WTC11 (cell line): ENCODE measurements at places on chromosomes 2 and 18.
A peak's percentile ranks its signal among the peaks of the same experiment; 100 is the strongest.

- H3K4me3 ChIP-seq, result no peak overlapping the region
- no peak for DNase-seq
- H3K27me3 ChIP-seq, result no peaks in the 10 kb centered on the region
- no peak overlapping the region for H3K27ac ChIP-seq
- no peaks in the 10 kb centered on the region for H3K4me1 ChIP-seq
Measured at GRCh38 chr18:47168913-47169312, 7.3 kb downstream of the IER3IP1 start.

- no peak for DNase-seq
- no peak overlapping the region for H3K27ac ChIP-seq
- H3K36me3 ChIP-seq, result no peaks in the 10 kb centered on the region
- H3K4me1 ChIP-seq, result peaks cover 2% of the 10 kb centered on the region; the same call in 1 of the 2 replicates
- H3K4me3 ChIP-seq, result no peak overlapping the region
Measured at GRCh38 chr2:134999521-134999920, 47.7 kb downstream of the MAP3K19 start.

DNA sequence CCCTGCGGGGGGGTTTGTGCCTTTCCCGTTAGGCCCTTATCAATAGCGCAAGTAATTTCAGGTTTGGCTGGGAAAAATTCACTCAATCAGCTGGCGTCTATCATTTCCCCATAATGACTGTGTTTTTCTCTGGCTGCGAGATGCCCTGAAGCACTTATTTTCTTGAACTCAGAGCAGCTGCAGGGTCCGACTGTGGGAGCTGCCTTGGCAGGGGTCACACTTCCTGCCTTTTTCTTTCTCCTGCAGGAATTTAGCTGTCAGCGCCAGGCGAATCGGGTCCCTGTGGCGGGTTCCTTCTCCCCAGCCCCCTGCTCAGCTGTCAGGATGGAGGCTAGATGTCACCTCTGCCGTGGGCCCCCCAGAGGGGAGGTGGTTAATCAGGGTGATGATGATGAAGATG lies 81.3 kb upstream of the HPCAL1 start:
- H3K27ac ChIP-seq, result no peak overlapping the region
- H3K36me3 ChIP-seq, result no peaks in the 10 kb centered on the region
- no peak overlapping the region for H3K4me3 ChIP-seq
- DNase-seq, result no peak
- 0 out of 2 replicates have a peak, but pooled peaks cover 6% of the 10 kb centered on the region for H3K4me1 ChIP-seq

GRCh38 chr2:117661619-117662018 lies 152.9 kb upstream of the DDX18 start:
- peaks cover 28% of the 10 kb centered on the region for H3K4me1 ChIP-seq
- H3K36me3 ChIP-seq, result no peaks in the 10 kb centered on the region
- peak overlapping the region; percentile 54; the same call in 1 of the 2 replicates for H3K27ac ChIP-seq
- no peak for DNase-seq
- H3K4me3 ChIP-seq, result no peak overlapping the region

DNA sequence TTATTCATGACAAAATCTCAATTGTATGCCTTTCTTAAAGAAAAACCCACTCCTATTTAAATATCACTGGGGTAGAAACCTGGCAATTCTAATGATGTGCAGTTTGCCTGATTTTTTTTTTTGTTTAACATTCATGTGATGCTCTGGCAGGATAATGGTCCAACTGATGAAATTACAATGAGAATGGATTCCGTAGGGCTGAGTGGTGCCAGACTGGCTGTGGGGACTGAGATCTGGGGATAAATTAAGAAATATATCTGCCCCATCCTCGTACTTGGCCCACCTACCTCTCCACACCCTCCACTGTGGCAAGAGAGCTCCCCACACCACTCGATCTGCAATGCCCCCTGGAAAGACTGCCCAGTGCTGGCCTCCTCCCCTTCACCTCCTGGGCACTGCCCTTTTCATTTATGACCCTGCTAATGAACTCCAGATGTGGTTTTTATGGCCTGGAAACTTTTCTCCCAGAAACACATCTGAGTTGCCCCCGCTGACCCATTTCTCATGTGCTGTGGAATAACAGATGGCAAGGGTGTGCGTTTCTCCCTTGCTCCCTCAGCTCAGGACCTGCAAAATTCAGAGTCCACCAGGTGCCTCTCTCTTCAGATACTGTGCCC lies 33.0 kb upstream of the RPL37A start:
- H3K4me1 ChIP-seq, result no peaks in the 10 kb centered on the region
- no peak overlapping the region for H3K27ac ChIP-seq
- 0 out of 2 replicates have a peak, but pooled peaks cover 5% of the 10 kb centered on the region for H3K36me3 ChIP-seq
- DNase-seq, result no peak
- no peak overlapping the region for H3K4me3 ChIP-seq
- H3K27me3 ChIP-seq, result no peaks in the 10 kb centered on the region

DNA sequence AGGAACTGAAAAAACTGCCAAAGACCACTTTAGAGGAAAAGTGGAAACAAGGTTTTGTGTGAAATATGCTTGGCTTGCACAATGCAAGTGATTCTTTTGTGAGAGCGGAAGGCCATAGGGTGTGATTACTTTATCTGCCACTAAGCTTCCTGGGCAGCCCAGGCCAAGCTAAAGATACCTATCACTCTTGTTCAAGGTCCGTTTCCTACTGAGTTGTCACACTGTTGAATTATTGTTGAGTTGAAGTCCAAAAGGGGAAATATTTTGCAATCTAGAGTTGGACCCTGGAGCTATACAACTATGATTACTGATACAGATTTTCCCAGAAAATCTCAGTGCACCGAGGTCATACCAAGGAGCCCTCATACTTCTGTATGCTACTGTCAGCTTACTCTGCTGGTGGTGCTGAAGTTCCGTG lies 72.7 kb upstream of the CTAGE1 start:
- no peaks in the 10 kb centered on the region for H3K36me3 ChIP-seq
- H3K27me3 ChIP-seq, result no peaks in the 10 kb centered on the region
- DNase-seq, result no peak
- no peaks in the 10 kb centered on the region for H3K4me1 ChIP-seq
- H3K27ac ChIP-seq, result no peak overlapping the region
- H3K4me3 ChIP-seq, result no peak overlapping the region

- no peak overlapping the region for H3K27ac ChIP-seq
- peaks cover 18% of the 10 kb centered on the region for H3K4me1 ChIP-seq
Measured at GRCh38 chr18:61888622-61889021, 4.2 kb downstream of the RNF152 start.

GRCh38 chr2:173673640-173674039 lies 291.5 kb downstream of the SP3 start:
- H3K27ac ChIP-seq, result no peak overlapping the region
- peaks cover 4% of the 10 kb centered on the region for H3K4me1 ChIP-seq
- H3K27me3 ChIP-seq, result no peaks in the 10 kb centered on the region
- no peak for DNase-seq
- H3K4me3 ChIP-seq, result no peak overlapping the region

GRCh38 chr18:63446266-63446665 lies 24.0 kb upstream of the VPS4B start:
- H3K36me3 ChIP-seq, result no peaks in the 10 kb centered on the region
- H3K4me3 ChIP-seq, result no peak overlapping the region
- no peaks in the 10 kb centered on the region for H3K4me1 ChIP-seq
- H3K27ac ChIP-seq, result no peak overlapping the region

DNA sequence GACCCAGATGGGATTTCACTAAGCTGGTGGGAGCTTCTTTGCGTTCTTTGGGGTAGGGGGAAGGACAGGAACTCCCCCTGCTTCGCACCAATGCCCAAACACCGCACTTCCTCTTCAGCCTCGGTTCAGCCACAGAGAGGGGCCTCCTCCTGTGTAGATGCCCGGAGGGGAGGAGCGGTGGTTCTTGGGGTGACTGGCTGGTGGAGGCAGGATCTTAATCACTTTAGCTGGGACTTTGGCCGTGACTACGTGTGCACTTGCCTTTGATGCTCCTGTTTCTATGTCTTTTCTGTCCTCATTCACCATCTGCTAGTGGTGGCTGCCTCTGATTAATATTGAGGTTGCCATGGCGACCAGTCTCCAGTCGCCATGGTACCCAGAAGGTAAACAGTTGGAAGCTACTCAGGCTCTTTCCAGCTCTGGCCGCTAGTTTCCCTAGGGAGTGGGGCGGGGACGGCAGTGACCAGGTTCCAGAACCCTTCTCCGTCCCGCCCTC lies 1.9 kb downstream of the CNGA3 start:
- peak overlapping the region; percentile 72 for H3K4me3 ChIP-seq
- peaks cover 86% of the 10 kb centered on the region for H3K27me3 ChIP-seq
- no peak overlapping the region for H3K27ac ChIP-seq
- peak; percentile 67 for DNase-seq

GRCh38 chr2:55051026-55051866 lies 995 bp upstream of the RTN4 start:
- no peak for DNase-seq
- peaks cover 35% of the 10 kb centered on the region for H3K4me1 ChIP-seq
- H3K36me3 ChIP-seq, result no peaks in the 10 kb centered on the region
- H3K4me3 ChIP-seq, result peak overlapping the region; percentile 99
- no peaks in the 10 kb centered on the region for H3K27me3 ChIP-seq

DNA sequence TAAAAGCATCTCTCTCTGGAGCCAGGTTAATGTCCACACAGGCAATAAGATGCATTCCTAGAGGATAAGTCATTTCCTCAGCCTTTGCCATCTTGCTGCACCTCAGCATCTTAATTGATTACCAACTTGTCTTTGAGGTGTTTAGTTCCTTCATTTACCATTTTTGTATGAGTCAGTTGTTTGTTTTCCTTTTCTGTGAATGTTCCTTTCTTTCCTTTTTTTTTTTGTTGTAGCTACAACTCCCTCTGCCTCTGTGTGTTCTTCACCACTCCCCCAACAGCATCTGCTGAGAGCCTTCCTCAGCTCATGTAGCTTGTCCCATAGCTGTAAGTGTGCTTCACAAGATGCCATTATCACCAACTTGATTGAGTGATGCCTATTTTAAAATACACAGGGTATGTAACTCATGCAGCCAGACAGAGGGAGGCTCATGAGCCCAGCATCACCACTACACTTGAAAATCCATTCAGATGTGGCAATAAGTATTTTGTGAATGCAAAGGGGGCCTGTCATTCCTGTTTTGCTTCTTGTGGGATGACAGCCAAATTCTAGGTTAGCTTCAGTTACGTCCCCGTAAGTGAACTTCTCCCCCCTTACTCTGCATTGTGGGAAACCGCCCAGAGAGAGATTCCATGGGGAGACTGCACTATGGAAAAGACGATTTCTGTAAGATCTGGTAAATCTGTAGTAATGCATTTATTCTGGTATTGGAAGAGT lies 315.9 kb upstream of the ZEB2 start:
- H3K4me1 ChIP-seq, result no peaks in the 10 kb centered on the region
- H3K4me3 ChIP-seq, result no peak overlapping the region
- no peak for DNase-seq

GRCh38 chr2:110770959-110771431 lies 38.6 kb downstream of the ACOXL start:
- H3K4me3 ChIP-seq, result no peak overlapping the region
- no peak for DNase-seq
- peaks cover 3% of the 10 kb centered on the region for H3K36me3 ChIP-seq

DNA sequence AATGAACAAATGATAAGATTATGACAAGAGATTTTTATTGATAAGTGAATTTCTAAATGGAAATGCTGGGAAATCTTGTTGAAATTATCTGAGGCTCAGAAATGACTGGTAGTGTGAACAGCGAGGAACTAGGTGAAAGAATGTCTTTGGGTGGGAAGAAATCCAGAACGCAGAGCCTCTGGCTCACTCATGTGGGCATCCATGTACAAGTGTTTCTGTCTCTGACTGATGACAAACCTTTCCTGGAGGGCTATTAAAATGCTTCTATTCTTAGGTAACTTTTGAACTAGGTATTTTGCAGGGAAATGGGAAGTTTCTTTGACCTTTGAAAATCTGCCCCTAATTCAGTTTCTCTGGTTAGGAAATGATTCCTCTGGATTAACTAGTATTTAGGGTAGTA lies 598.6 kb downstream of the SLC4A3 start:
- no peaks in the 10 kb centered on the region; the same call in 1 of the 2 replicates for H3K27me3 ChIP-seq
- H3K27ac ChIP-seq, result no peak overlapping the region
- H3K4me3 ChIP-seq, result no peak overlapping the region
- no peak for DNase-seq
- H3K36me3 ChIP-seq, result no peaks in the 10 kb centered on the region

DNA sequence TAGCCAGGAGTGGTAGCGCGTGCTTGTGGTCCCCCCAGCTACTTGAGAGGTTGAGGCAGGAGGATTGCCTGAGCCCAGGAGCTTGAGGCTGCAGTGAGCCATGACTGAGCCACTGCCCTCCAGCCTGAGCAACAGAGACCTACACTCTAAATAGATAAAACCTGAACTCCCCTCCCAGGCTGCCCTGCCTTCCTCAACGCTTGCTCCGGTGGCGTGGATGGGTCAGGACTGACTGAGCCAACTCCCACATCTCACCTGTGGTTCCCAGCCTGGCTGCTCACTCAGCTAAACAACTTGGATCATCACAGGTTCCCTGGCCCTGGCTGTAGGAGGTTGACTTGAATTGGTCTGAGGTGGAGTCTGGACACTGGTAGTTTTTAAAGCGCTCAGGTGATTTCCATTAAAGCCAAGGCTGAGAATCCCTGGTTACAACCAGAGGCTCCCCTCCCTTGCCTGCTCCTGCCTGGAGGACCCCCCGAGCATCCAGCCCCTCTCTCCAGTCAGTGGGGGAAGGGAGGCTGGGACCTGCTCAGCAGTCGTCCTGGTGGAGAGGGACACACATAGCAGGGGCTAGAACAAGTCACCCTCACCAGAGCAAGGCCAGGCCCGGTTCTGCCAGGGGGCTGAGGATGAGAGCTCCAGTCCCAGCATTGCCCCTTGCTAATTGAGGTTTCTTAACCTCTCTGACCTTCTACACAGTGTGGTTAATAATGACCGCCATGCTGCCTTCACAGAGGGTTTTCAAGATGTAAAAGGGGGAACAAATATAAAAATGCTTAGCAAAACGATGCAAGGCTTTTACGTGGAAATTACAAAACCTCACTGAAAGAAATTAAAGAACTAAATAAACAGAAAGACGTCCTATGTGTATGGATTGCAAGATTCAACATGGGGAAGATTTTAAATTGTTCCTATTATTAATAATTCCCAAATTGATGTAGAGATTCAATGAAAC lies 46.9 kb upstream of the TAF1B start:
- no peak overlapping the region for H3K4me3 ChIP-seq
- H3K27ac ChIP-seq, result no peak overlapping the region
- peaks cover 18% of the 10 kb centered on the region for H3K4me1 ChIP-seq
- DNase-seq, result no peak

- no peak overlapping the region for H3K4me3 ChIP-seq
- H3K27me3 ChIP-seq, result no peaks in the 10 kb centered on the region
- H3K27ac ChIP-seq, result peak overlapping the region; percentile 30; the same call in 1 of the 2 replicates
- H3K36me3 ChIP-seq, result peaks cover 6% of the 10 kb centered on the region
- H3K4me1 ChIP-seq, result peaks cover 22% of the 10 kb centered on the region
Measured at GRCh38 chr2:143230506-143231253, 101.5 kb downstream of the ARHGAP15 start.
